ENCODE measurements at places on chromosomes 5 and 9. TPM values are rescaled to one million over a fixed set of nuclear protein-coding genes. Genes with fewer than 3 reads are reported as not detected.

DNA sequence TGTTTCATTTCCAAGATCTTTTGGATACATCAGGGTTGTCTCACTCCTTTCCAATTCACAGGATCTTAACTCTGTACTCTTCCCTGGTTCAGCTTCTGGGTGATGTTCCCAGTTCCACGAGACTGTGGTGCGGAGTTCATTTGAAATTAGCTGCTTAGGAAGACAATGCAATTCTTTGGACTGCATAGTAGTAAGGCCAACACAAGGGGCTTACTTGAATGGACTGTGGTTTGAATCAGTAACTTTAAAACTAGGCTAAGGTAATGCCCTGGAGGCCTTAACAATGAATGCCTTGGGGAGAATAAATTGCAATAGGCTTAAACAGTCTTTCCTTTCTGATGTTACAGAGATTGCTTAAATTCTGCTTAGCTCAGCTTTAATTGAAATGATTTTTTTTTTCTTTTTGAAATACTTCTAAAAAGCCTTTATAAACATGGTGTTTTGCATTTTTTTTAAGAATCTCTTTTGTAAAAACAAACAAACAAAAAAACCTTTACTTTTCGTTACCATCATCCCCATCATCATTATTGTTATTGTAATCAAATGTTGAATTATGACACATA, 133.8 kb upstream of the MEF2C start:
- no peak for DNase-seq

GRCh38 chr9:127912882-127913281, 4.0 kb downstream of the ST6GALNAC4 start:
- DNase-seq, result no peak

DNA sequence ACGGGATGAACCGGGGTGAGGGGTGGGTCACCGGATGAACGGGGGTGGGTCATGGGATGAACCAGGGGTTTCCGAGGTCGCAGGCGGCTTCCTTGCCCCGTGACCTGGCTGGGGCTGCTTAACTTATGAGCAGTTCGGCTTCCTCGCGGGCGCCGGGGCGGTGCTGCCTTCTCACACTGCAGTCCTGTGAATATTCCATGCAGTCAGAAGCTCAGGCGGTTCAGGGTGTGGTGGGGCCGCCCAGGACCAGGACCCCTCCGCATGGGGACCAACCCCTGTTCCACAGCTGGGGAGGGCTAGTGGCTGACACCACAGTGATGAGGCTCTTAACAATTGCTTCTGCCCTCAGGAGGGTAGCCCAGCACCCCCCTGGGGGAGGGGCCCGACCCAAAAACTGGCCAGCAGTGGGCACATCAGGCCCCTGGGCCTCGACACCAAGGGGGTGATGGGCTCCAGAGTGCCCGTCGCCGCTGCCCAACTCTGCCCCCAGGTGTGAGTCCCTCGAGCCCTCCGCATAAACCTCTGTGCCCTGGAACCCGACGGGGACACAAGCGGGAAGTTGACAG, 30.9 kb upstream of the SLC9A3 start:
- DNase-seq, result peak; percentile 63

GRCh38 chr5:5316334-5316733, 106.1 kb upstream of the ICE1 start:
- no peak for DNase-seq

DNA sequence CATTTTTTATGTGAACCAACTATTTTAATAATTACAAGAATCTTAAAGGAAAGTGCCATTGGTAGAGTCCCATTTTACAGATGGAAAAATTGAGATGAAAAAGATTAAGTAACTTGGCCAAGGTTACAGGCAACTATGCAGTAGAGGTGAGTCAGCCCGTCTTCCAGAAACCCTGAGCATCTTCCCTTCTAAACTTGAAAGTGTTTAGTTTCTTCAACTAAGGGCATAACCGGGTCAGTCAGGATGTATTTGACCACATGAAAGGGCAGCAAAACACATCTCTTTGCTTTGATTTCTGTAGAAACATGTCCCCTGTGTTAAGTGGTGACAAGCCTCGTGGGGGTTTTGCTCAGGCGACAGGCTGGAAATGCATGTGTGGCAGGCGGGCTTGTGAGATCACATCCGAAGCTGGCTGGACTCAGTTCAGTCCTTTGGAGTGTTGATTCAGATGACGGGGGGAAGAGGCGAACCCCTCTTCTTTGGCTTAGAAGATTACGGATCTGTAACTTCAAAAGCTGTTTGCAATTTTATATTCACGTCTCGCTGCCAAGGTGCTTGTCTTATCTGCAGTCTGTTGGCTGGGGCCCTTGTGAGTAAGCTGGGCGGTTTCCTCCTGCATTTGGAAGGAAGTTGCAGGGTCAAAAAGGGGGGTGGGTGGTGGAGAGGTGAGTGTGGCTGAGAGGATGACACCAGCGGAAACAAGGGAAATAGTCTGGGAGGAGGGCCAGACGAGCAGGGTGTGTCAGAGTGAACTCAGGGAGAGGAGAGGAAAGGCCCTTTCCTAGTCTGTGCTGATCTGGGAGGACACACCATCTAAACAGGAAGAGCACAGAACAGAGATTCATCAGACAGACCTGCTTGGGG, 78.9 kb upstream of the RPS23 start:
- peak; percentile 90 for DNase-seq

DNA sequence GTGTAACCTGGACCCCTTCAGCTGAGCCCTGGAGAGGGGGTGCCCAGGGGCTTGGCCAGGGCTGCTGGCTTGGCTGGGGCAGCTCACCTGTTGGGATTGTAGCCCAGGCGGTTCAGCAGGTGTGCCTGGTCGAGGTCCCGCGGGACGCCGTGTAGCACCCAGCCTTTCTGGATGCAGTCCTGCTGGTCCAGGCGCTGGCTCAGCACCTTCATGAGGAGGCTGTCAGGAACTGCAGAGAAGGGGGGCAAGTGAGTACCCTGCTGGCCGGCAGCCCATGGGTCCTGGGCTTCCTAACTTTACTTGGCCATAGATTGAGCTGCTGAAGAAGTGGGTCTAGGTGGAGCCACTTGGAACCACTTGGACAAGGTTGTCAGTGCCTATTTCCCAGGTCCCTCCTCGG, 85.5 kb downstream of the AK8 start:
- no peak for DNase-seq

DNA sequence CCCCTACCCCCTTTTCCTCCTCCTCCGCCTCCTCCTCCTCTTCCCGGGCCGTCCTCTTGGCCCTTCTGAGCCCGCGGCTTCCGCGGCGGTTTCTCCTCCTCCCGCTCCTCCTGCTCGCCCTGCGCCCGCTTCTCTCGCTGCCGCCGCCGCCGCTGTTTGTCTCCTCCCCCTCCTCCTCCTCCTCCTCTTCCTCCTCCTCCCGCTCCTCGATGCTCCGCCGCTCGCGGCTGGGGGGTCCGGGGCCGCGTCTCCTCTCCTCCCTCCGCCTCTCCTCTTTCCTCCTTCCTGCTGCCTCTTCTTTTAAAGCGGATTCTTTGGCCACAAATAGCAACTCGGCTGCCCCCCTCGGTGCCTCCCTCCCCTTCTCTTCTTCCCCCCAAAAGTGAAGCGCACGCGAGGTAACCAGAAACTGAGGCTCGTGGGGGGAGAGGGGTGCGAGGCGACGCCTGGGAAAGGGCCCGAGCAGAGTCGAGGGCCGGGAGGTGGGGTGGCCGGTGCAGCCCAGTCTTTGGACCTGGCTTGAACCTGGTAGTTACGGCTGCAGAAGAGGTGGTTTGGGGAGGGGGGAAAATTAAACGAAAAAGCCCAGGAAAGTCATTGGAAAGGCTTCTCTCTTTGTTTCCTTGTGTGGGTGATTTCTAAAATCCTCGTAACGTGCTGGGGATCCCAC, 1058.5 kb upstream of the DMAC1 start:
- no peak for DNase-seq

Gene GCNT1
- total RNA-seq, result 2.0 TPM

Gene FOXD4L3
- not detected for total RNA-seq

Gene HACD4
- total RNA-seq, result 0.65 TPM

Gene SCGB3A2
- total RNA-seq, result not detected

Gene ADGRV1
- 0.19 TPM for total RNA-seq
